ENCODE measurements at places on chromosomes 1 and 21.

- DNase-seq = no peak
Measured at GRCh38 chr1:226792368-226792767, 53.3 kb upstream of the ITPKB start.

DNA sequence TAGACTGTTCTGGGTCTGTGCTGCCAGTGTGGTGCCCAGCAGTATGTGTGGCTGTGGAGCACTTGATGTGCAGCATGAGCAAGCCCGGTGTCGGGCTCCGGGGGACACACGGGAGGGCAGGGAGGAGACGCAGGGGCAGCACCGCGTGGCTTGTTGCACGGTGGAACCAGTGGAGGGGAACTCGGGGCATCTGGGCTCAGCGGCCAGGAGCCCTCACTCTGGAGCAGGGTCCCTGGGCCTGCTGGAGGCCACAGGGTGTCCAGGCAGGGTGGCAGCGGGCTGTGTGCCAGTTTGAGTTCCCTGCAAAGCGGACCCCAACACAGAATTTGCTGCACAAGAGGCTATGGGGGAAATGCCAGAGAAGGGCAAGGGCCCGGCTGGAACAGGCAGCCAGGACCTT, 30.6 kb downstream of the PCNT start:
- no peak for DNase-seq

DNA sequence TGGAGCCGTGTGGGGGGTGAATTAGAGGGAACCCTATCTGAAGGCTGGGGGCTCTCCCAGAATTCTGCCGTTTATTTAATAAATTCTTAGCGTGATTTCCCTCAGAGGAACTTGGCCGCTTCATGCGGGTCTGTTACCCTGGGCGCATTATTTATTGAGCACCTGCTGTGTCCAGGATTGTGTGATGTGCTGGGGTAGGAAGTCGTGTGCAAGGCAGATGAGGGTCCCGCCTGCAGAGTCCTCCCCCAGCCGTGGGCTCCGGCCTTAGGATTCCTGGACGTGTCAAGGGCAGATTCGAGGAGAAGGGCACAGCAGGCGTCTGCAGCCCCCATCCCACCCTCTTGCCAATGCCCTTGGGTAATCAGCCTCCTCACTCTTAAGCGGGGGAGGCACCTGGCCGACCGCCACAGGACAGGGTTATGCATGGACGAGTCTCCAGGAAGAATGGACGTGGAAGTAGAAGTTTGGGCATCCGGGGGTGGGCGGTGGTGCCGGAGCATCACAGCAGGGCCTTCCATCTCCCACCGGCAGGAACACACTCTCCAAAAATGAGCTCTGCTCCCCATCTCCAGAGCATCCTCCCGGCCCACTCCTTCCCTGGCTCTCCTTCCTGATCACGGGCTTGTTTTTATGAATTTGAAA, 233.3 kb upstream of the C1orf174 start:
- DNase-seq = no peak

DNA sequence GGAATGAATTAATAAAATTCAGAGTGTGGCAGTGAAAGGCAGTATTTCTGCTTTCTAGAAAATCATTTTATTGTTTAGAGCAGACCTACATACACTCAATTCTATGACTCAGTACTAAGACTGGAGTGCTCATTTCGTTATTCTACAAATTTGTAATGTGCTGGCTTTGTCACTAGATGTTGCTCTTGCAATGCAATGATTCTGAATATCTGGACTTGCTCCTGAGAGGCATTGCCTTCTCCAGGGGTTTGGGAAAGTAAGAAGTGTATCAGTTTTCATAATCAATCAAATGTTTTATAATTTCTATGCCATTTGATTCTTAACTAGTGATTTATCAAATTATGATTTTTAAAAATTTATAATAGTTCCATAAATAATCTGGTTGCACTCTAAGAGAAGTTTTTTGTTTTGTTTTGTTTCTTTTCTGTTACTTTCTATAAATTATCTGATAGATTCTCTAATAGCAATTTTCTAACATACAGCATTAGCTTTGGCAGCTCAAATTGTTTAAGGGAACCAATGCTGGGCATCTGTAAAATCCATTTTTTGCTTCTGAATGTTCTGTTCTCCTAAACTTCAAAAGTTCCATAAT, 280.5 kb upstream of the SGIP1 start:
- DNase-seq = peak; percentile 67

GRCh38 chr1:93960641-93961147, 51.5 kb upstream of the GCLM start:
- no peak for DNase-seq

GRCh38 chr1:242225767-242226573, 227.1 kb upstream of the MAP1LC3C start:
- no peak for DNase-seq

- DNase-seq = peak; percentile 45
Measured at GRCh38 chr1:154736841-154737240, 128.9 kb upstream of the ADAR start.

DNA sequence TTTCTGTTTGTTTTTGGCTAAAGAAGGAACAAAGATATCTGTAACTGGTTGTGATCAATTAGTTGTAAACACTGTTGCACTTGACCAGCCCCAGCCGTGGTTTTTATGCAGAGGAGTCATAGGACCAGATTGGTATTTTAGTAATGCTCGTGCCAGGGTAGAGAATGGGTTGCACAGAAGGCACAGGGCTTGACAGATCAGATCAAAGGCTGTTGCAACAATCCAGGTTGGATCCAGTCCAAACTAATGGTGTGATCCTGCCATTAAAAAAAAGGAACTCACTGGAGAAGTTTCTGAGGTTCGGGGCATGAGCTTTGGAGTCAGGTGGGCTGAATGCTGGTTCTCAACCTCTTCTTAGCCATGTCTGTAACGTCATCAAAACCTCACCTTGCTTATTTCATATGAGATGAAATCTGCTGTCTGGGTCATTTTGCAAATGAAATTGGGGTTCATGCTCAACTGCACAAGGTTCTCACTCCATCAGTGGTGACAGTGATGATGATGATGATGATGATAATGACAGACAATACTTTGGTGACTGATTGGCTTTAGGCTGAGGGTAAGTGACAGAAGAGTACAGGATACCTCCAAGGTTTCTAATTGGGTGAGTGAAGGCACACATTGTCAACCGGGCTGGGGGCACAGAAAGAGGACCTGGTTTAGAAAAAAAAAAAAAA, 43.1 kb downstream of the ZNF281 start:
- peak; percentile 43 for DNase-seq
